Caco-2 (cell line): ENCODE measurements at places on chromosomes 1 and 21.

DNA sequence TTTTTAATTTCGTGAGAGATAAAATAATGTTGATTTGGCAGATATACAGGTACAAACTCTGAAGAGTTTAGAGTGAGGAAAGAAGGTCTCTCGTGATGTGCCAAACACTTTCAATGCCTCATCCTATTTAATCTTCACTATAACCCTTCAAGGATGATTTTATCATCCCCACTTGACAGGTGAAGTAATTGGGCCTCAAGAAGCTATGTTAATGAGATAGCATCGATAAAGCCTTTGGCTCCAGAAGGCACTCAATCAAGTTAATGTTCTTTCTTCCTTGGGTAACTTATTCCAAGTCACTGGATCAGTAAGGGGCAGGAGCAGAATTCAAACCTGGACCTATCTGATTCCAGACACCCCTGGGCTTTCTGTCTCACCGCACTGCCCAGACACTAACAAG, 7.2 kb downstream of the LMOD1 start:
- DNase-seq = no peak

GRCh38 chr1:145926686-145927062, 610 bp downstream of the RBM8A start:
- no peak for DNase-seq

- no peak for DNase-seq
Observed at GRCh38 chr1:33443705-33444180, 12.8 kb upstream of the PHC2 start.

DNA sequence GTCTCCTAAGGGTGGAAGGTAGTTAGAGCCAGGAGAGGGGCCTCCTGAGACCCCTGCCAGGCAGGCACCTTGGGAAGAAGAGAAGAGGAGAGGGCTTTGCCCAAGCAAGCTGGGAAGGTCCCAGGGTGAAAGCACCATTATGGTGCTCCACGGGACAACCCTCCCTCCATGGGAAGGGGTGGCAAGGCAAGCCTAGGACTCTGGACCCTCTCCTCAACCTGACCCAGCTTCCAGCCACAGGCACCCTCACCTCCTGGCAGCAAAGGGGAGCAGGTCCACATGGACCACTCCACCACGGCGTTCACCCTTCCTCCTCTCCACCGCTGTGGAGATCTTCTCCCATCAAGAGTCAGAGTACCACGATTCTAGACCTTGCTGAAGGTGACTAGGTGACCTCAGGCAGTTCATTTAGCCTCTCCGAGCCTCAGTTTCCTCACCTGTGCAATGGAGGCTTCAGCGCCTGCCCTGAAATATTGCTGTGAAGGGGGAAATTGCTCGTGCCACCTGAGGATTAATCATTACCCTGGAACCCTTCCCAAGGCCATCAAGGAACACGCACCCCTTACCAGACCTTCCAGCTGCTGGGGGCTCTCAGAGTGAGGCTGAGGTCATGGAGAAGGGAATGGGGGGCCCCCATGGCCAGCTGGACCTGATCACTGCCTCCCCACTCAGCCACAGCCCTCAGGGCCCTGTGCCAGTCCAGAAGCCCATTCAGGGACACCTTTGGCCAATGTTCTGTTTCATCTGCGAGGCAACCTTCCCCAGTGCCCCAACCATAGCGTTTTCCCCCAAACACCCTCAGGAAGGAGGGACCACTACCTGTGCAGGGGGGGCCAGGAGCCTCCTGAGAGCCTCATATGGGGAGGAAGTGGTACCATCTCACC, 1.6 kb downstream of the RAP1GAP start:
- DNase-seq = no peak

DNA sequence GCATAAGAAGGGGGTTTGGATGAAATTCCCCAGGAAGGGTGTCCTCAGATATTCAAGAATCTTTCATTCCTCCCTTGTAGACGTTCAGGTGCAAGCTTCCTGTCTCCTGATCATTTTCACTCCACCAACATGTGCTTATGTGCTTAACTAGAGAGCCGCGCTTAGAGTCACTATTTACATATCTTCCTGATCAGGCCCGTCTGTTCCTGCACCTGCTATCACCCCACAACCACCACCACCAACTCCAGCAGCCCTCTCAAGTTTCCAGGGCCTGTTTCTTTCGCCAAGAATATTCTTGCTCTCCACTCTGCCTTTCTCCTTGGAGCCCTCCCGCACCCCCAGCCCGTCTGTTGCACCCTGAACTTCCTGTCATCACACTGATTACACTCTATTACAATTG, 113.4 kb downstream of the SPSB1 start:
- no peak for DNase-seq

DNA sequence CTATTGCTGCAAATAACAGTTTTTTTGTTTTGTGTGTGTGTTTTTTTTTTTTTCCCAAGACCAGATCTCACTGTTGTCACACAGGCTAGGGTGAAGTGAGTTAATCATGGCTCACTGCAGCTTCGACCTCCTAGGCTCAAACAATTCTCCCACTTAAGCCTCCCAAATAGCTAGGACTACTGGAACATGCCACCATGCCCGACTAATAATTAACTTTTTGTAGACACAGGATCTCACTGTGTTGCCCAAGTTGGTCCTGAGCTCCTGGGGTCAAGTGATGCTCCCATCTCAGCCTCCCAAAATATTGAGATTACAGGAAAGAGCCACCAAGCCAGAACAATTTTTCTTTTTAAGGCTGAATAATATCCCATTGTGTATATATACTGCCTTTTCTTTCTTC, 34.9 kb downstream of the DRAM2 start:
- DNase-seq = no peak

DNA sequence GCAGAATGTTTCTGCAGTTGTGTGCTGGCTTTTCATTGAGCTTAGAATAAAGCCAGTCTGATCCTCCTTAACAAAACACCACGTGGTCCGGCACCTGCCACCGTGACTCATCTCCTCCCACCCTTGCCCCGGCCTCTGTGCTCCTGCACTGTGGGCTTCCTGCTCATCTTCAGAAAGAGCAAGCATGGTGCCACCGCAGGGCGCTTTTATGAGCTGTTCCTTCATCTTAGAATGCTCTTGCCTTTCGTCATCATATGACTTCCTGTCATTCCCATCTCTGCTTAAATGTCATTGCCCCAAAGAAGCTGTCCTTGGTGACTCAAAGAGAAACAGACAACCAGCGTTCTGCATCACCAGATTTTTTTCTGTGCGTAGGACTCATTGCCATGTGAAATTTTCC, 117.8 kb downstream of the HHAT start:
- DNase-seq = no peak

DNA sequence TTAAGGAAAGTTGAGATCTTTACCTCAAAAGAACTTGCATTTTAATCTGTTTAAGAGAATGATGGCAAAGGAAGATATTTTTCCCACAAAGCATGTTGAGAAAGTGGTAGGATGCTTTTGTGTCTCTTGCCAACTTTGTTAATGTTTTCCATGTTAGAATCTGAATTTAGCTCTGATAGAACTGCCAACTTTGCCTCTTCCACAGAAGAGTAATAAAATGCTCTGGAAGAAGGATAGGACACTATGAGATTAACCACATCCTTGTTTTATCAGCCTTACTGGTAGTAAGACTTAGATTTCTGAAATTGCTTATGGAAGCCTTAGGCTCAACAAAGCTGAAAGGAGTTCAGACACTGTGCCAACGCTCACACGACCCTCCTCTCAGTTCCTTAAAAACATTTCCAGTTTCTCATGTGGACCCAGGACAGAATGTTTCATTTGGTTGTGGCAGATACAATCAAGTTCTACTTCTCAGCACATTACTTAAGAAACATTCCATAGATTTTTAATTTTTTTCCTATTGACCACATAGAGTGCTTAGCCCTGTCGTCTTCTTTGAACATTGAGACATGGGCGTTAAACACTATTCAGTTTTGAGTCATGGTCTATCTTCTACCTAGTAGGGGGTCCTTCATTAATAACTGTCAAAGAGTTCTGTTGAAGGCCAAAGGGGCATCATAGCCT, 59.0 kb downstream of the MTR start:
- DNase-seq = no peak

- no peak for DNase-seq
Observed at GRCh38 chr1:23589585-23589986, 30.3 kb upstream of the ID3 start.

DNA sequence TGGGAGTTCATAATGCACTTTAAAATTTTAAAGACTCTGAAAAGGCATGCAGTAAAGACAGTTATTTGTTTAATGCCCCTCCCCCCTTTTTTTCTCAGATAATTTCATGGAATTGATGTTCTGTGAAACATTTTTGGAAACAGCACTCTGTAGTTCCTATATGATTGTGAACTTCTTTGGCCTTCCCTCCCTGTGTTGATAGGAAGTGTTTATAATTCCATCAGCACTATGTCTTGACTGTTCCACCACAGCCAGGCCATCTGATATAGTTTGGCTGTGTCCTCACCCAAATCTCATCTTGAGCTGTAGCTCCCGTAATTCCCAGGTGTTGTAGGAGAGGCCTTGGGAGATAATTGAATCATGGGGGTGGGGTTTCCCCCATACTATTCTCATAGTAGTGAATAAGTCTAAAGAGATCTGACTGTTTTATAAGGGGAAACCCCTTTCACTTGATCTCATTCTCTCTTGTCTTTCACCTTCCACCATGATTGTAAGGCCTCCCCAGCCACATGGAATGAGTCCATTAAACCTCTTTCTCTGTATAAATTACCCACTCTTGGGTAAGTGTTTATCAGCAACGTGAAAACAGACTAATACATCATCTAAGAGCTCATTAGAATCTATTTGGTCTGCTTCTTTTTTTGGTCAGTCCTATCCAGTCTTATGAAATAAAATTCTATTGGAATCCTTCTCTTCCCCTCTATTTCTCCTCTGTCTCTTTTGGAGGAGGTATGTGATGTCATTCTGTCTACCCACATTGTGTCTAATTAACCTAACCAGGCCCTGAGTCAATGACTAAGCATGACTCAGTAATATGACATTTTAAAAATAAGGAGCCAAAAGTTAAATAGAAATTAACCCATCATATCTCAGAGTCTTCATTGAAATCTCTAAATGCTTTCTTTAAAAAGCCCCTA, 8.9 kb downstream of the CCDC185 start:
- no peak for DNase-seq

DNA sequence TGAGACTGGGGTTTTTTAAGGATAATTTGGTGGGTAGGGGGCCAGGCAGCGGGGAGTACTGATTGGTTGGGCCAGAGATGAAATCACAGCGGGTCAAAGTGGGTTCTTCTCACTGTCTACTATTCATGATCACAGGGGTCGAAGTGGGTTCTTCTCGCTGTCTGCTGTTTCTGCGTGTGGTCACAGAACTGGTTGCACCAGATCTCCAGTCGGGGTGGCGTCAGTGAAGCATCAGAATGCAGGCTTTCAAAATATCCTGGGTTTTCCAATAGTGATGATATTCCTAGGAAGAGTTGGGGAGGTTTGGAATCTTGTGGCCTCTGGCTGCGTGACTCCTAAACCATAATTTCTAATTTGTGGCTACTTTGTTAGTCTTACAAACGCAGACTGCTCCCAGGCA, 45.1 kb downstream of the TRPM2 start:
- DNase-seq = no peak

GRCh38 chr1:57116871-57117270, 151.1 kb upstream of the C8B start:
- DNase-seq = no peak

DNA sequence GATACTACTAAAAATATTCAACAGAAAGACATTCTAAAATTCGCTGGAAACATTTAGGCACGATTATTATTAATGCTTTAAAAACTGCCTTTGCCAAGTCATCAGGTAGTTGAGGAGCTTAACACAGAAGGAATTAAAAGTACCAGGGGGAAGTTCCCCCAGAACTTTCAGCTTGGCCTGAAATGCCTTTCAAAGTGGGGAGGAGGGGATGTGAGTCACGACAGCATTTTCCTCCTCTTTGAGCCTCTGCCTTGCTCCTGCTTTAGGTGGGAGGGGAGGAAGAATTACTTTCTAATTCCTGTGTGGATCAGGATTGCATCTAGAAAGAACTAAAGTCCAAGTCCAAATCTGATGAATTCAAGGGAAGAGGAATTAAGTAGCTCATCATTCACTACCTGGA, 183.7 kb downstream of the CLIC6 start:
- DNase-seq = no peak

DNA sequence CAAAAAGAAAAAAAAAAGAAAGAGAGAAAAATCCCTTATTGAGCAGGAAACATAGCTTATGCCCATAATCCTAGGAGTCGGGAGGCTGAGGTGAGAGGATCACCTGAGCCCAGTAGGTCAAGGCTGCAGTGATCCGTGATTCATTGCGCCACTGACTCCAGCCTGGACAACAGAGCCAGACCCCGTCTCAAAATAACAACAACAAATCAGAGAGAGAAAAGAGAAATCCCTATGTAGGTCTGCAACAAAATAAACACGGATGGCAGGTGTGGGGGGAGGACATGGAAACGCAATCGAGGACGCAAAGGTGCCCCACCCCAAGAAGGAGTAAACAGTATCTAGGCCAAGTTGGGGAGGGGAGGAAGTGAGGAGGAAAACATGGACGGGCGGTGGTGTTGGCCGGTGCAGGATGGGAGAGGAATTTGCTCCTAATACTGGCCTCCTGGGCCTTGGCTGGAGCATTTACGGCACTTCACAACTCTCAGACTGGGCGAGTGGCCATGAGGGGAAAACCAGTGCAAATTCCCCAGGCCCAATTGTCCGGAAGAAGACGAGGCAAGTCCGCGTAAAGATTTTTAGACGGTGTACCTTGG, 609 bp upstream of the CHTOP start:
- no peak for DNase-seq

GRCh38 chr1:86926883-86927282, 12.4 kb downstream of the HS2ST1 start:
- no peak for DNase-seq

GRCh38 chr1:24949331-24949881, 19.3 kb upstream of the RUNX3 start:
- no peak for DNase-seq

- DNase-seq = no peak
Observed at GRCh38 chr21:46021398-46021797, 39.8 kb downstream of the COL6A1 start.

DNA sequence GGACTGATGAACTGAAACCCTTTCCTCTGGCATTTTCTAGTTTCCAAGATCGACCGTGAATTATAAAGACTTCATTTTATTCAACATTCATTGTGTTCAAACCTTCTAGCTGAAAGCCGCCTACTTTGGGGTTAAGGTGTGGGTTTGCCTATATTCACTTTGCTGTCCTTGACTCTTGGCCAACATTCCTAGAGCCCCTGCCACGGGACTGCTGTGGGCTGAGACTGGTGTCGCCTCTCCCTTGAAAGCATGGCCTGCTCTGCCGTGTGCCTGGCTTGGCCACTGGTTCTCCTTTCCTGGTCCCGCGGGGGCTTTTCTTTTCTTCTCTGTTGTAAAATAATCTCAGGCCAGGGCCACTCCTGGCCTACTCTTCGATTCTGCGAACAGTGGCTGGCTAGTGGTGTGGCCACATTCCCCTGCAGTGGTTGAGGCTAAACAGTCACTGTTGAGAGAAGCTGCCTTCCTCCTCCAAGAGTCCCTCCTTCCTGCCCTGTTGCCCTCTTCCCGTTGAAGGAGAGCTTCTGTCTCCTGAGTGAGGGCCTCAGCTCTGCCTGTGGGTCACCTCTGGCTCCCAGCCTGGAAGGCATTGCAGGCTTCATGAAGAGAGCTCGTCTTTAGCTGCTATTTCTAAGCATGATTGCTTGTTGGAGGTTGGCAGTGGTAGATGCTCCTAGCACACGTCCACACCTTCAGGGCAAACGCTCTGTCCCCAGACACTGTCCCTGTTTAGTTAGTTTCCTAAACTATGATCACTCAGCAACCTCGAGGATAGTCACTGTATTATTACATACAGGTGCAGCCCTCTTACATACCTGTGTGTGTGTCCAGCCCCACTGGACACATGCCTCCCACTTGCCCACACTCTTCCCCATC, 80.5 kb downstream of the GALNT2 start:
- DNase-seq = no peak

GRCh38 chr1:181637998-181638397, 154.7 kb downstream of the CACNA1E start:
- DNase-seq = no peak

GRCh38 chr1:177913762-177914540, 55.9 kb downstream of the SEC16B start:
- peak; percentile 50 for DNase-seq
